ENCODE measurements at places on chromosomes 3 and 15.
A peak's percentile ranks its signal among the peaks of the same experiment; 100 is the strongest.

DNA sequence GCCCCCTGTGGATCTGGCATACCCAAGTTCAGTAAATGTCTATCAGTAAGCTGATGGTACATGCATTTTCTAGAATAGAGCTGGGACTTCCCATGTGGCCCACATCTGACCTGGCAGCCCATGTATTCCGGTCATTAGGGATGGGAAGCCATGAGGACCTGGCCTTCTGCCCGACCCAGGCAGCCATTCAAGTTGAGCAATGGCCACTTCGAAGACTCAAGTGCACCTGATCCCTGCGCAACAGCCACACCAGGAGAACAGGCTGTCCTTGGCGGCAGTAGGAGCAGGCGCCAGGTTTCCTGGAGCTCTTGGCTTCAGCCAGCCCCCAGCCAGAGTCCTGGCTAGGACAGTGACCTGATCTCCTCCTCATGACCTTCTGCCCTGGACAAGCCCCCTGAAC lies 14.6 kb downstream of the HEMK1 start:
- DNase-seq, result no peak

GRCh38 chr15:53681056-53681455 lies 78.4 kb downstream of the WDR72 start:
- no peak for DNase-seq

GRCh38 chr3:99699841-99700240 lies 61.4 kb downstream of the COL8A1 start:
- DNase-seq, result no peak

GRCh38 chr15:33963831-33964664 lies 4.2 kb upstream of the CHRM5 start:
- no peak for DNase-seq

DNA sequence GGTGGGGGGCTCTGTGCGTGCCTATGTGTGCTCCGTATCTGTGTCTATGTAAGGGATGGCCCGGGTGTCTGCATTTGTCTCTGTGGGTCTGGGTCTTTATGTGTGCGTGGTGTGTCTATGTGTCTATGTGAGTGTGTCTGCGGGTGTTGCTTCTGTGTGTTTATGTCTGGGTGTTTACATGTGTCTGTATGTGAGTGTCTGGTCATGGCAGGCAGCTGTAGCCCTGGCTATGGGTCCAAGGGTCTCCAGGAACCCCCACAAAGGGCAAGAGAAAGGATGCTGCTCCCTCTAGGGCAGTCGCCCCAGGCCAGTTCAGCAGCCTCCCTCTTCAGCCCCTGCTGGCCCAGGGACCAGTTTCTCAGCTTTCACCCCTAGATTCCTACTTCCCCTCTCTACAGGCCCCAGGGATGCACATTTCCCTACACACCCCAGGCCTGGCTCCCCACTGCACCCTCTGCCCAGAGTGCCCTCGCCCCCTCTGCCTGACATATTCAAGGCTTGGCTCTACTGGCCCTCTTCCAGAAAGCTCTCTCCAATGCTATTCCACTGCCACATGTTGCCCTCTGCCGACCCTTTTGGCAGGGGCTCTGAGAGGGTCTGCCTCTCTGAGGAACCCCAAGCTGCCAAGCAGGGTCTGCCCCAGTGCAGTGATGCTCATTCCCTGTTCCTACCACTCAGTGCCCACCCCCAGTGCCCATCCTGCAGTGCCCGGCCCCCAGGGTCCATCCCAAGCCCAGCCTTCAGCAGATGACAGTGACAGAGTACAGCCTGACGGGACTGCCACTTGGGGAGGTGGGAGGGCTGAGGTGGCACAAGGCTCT lies 1.0 kb upstream of the MYL3 start:
- no peak for DNase-seq

GRCh38 chr3:134867277-134867676 lies 72.2 kb downstream of the EPHB1 start:
- DNase-seq, result no peak

DNA sequence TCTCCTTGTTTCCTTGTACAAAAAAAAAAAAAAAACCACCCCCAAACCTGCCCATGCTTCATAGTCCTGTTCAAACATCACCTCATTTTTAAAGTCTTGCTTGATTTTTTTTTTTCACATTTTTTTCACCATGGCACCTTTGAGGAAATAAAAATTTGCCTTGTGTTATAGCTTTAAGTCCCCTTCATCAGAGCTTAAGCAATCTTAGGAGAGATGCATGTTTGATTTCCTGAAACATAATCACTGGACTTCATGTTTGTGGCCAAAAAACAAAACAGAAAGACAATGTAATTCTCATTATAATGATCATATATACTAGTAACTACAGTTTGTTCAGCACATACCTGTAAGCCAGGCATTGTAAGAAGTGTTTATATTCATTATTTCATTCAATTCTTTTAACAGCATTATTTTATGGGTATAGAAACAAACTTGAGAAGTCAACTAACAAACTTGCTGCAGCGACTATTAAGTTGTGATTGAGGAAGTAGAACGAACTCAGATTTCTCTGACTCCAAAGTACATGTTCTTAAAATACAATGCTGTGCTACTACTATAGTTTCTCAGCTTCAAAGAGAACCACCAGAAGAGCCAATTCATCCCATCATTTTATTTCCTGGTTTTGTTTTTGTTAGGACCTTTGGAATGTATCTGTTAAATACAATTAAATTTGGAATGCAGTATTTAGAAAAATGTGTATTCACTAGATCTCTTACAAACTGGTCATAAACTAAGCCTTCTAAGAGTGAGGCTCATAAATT lies 203.8 kb downstream of the TCF12 start:
- DNase-seq, result no peak

DNA sequence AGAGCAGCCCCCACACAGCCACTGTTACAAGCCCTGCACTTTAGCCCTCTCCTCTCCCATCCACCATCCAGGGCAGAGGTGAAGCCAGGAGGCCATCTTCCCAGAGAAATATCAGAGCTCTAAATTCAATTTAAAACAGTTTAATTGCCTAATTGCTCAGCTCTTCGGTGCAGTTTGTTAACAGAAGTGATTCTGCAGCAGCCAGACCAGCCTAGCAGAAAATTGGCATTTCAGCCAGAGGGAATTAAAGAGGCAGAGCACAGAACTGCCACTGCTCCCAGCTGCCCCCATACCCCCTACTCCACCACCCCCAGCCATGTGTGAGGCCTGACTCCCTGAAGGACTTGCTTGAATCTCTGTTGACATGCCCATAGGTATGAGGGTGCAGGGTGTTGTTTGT lies 38.5 kb downstream of the TPRA1 start:
- DNase-seq, result no peak

DNA sequence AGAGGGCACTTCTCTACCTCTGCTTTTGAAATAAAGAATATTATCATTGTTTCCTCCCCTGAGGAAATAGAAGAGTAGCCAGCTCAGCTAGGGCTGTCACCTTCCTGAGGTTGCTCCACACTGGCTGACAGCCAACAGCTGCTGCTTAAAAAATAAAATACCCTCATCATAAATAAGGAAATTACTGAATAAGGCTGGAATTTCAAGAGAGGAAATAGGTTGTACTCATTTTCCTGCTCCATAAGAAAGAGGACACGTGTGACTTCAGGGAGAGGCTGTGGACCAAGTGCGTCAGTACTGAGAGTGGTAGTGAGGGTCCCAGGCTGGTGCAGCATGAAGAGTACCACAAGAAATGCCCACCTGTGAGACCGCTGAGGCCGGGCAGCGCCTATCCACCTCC lies 8.1 kb upstream of the C2CD4B start:
- no peak for DNase-seq

DNA sequence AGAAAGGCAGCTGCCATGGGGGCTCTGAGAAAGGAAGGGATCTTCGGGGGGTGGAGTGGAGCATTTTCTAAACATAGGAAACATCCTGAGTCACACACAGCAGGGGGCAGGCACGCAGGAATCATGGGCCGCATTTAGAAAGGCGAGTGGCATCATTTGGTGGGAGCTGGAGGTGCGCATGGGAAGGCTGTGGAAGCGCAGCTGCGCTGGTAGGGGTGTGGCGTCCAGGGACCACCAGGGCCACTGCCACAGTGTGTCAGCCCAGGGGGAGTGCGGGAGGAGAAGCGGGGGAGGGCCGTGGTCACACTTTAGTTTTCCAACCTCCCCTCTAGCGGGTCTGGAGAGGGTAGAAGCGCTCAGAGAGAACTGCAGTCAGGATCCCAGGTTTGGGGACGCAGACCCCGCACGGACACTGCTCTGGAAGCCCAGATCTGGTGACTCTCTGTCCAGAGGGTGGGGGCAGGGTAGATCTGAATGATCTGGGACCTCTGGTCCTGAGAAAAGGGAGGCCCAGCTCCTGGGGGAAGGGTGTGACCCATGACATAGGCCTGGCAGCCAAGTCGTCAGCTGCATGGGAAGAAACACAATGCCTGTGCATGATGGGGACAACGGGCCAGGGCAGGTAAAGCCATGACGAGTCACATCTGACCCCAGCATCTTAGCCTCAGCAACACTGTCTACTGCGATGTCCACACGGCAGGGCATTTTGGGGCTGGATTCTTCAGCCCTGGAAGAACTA lies 88.0 kb upstream of the IQSEC1 start:
- DNase-seq, result no peak

DNA sequence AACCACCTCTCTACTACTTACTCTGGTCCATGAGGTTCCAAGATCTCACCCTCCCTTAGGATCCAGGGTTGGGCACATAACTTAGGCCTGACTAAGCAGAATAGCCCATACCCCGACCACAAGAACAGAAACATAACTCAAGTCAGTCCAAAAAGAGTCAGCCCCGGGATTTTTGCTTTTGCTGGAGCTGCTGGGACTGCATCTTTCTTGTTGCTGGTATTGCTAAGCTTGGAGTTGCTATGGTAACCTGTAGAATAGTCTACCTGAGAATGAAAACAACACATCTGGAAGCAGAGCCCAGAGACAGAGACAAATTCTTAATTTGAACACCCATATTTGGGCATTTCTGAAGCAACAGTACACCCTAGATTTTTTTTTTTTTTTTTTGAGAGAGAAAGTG lies 6.5 kb downstream of the RUBCN start:
- no peak for DNase-seq

GRCh38 chr15:92112180-92112579 lies 258.7 kb downstream of the SLCO3A1 start:
- DNase-seq, result no peak

DNA sequence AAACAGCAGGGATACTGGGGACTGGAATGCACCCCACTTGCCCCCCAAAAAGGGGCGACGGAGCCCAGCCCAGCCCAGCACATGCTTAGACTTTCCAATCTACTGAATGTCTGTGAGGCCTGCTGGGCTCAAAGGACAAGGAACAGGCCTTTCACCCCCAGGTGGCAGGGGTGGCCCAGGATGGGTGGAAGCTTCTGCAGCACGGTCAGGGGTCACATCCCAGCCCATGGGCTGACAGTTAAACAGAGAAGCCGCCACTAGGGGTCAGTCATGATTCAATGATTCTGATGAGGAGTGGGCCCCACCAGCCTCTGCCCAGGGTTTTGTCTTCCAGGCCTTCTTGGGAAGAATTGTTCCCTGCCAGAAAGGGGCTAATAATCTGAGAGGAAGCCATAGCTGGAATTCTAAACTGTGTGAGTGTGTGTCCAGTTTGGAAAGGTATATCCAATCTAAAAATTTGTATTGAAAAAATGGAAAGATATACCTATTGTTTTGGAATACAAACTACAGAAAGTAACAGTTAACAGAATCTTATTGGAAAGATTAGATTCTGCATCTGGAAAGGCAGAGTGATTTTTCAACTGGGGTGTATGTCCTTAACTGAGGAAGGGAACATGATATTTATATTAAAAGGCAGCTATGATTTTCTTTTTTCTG lies 2.2 kb downstream of the CHRNB4 start:
- peak; percentile 38 for DNase-seq

GRCh38 chr15:64596701-64597476 lies 136.5 kb downstream of the ZNF609 start:
- DNase-seq, result no peak

DNA sequence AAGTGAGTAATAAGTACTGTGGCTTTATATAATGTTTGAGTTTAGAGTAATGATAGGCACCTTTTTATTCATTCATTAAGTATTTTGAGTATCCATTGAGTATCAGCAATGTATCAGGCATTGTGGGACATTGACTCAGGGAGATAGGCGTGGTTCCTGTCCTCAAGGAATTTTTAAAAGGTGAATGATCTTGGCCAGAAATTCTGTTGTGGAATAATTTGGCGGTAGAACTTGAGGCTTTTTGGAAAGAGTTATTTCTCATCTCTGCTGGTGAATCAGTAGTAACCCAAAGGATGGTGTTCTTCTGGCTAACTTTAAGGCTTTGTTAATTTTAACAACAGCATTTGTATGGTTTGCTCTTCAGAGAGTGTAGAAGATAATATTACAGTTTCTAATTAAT lies 2.0 kb downstream of the RAB7A start:
- DNase-seq, result no peak

DNA sequence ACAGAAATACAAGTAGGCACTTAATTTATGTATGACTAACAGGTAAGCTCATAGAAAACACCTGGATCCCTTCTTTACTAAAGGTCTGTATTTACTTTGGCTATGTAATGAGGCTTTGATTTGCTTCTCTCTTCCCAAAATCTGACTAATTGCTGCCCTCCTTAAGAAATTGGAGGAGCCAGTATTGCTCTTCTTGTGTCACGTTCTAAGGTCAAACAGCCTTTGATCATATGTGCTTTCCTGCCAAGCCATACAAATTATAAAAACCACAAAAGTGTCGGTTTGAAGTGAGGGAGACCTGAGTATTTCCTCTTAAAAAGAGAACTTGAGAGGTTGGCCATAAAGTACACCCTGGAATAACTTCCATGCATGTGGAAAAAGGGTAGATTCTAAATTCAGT lies 112.1 kb upstream of the MB21D2 start:
- DNase-seq, result no peak

DNA sequence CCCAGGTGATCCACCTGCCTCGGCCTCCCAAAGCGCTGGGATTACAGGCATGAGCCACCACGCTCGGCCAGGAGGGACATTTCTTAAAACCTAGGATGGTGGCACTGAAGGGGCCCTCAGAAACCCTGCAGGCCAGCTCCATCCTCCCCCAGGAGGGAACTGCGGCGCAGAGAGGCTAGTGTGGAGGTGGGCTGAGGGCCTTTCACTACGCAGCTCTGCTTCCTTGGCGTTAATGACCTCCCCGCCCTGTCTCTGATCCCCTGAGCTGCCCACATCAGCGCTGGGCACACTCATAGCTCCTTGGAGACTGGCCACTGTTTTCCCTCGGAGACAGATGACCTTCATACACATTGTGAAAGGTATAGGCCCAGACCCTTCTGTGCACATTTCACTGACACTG lies 46.2 kb upstream of the MAGEF1 start:
- no peak for DNase-seq

GRCh38 chr3:71355862-71356261 lies 227.7 kb downstream of the FOXP1 start:
- DNase-seq, result peak; percentile 29

GRCh38 chr3:29695643-29696198 lies 414.9 kb downstream of the RBMS3 start:
- DNase-seq, result no peak

All from stimulated activated CD4-positive, alpha-beta T cell treated with anti-CD3 and anti-CD28 coated beads, Interleukin-4, amount 100 ng/mL, for 4 hours (primary cell).